ENCODE measurements at places on chromosomes 5 and 9.

DNA sequence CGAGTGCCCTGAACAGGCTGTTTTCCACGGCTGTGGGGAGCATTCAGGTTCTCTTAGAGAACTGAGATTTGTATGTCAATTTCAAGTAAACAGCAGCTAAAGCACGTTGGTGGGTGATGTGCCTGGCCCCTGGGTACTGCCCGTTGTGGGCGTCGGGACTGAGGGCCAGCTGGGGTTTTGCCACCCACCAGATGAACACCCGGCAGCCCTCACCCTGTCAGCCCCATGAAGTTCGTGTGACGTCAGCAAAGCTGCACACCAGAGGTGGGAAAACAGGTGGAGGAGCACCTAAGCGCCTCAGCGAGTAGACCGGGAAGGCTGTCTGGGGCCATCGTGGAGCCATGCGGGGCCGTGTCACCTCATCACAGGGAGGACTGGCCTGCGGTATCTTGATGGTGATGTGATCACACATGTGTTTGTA lies 9.2 kb downstream of the CEP72 start:
- DNase-seq: no peak

- no peak for DNase-seq
Measured at GRCh38 chr5:35153375-35153932, 76.8 kb downstream of the PRLR start.

DNA sequence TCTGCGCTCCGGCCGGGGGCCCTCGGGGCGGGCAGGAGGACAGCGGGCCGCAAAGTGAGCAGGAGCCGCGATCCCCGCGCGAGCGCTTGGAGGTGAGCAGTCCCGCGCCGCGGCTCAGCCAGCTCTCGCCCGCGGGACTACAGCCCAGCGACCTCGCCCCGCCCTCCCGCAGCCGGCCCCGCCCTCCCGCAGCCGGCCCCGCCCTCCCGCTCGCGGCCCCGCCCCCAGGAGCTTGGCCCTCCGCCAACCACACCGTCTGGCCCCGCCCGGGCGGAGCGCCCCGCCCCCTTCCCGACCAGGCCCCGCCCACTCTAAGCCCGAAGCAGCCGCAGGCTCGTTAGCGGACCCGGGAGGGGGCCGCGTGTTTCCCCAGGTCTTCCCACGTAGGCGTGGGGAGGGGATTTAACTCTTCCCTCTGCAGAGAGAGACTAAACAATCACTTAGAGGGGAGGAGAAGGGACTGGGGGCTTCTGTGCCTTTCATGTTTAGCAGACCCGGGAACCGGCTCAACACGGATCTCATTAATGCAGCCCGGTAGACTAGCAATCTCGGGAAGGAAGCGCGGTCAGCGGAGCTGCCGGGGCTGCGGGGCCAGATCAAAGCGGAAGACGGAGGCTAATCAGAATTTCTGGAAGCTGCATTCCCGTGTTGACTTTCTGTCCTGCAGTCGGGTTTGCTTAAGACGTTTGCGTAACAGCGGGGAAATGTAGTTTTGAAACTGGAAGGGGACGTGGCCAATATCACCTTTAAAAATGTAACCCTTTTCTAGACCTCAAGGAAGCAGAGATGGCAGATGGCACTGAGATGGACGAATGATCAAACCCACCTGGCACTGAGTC lies at the start of gene MYO10:
MYO10 (minus strand) TSS at position 139 of the 839 bp plus-strand sequence. CDS start 480 bp downstream, outside the sequence.
- DNase-seq: peak; percentile 48

GRCh38 chr5:72427488-72428437 lies 79.4 kb downstream of the ZNF366 start:
- DNase-seq: no peak

Data from NCI-H2081 treated with DMSO at 0.1 percent for 48 hours (cell line).